ENCODE measurements at places on chromosomes 12 and 14.
A peak's percentile ranks its signal among the peaks of the same experiment; 100 is the strongest.

DNA sequence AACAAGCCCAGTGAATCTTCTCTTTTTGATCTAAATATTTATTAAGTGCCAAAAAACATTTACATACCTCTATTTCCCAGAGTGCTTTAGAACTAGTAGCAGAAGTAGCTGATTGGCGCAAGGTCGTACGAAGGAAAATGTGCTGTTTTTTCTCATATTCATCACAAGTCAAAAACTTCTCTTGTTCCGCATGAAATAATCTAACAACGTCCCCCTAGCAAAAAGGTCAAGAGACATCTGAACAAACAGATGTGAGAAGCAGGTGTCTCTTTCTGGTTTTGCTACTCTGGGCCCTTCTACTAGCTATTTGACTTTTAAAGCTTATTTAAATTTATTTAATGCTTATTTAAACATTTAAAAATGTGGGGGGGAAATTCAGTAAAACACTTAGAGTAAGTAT is 117.8 kb downstream of the ITPR2 start:
- no peak for DNase-seq

DNA sequence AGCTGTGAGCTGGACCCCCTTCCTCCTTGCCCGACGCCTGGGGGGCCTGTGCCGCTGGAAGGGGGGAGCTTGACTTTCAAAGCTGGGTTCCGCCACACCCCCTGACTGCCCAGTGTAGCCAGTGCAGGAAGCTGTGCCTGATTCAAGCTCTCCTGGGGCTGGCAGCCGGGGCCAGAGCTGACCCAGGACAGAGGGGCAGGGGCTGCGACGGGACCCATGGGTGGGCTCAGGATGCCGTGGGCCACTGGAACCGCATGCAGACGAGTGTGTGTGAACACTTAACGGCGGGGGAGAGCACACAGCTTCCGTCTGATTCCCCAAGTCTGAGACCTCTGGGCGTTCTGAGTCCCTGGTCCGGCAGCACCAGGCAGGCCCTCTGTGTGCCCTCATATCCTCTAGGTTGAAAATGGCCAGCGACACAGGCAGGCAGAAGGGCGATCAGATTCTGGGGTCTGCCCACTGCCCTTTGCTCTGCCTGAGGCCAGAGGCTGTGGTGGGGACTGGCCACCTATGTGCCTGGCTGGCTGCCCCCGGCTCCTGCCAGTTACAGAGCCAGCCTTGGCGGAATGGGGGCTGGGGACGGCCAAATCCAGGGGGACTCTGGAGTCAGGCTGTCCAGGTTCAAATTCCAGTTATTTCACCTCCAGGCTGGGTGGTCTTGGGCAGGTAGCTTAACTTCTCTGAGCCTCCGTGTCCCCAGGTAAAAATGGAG is 54.0 kb downstream of the CYP46A1 start:
- DNase-seq = no peak

- no peak for DNase-seq
Measured at GRCh38 chr14:53888535-53889386, 67.9 kb downstream of the BMP4 start.

DNA sequence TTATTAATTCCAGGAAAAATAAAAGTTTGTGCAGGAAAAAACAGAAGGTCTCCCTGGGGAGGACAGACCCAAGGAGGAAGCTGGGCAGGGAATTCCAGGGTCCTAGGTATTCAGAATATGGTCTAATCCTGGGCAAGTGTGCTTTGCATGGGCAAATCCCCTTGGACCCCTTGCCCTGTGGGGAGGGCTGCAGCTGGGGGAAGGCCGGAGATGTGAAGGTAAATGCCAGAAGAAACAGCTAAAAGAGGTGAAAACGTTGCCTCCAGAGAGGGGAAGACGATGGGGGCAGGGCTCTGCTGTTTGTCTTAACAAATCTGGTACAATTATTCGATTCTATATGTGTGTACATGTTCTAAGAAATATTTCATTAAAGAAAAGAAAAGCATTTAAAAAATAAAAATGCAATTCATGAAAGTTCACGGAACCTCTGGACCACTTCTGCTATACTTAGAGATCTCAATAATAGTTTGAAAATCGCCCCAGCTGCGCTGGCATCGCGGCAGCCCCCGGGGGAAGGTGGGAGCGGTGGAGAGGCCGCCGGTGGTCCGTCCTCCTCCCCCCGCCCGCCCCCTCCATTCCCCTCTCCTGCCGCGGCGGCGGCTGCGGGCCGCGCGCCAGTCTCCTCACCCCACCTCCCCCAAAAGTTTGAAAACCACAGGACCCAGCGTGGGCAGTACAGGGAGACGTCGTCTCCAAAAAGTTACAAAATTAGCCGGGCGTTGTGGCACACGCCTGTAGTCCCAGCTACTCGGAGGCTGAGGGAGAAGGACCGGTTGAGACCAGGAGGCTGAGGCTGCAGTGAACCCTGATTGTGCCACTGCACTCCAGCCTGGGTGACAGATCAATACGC is 1.5 kb upstream of the PRPF40B start:
- no peak for DNase-seq

GRCh38 chr14:68449561-68450181 is 343.2 kb downstream of the ZFP36L1 start:
- DNase-seq = no peak

DNA sequence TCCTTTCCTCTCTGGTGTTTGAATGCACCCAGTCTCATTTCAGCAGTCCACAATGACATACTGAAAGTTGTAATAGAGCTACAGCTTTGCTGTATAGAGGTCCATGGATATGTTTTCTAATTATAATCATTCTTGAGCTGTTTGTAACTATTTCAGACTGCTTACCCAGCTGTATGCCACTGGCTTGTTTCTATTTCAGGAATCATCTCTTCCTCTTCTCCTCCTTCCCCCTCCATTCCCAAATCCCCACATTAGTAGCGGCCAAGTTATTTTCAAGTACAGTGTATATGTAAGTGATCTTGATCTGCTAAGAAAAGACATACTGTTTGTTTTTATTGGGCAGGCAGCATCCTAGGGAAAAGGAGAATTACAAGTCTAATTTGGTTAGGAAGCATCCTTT is 775.0 kb downstream of the DIO2 start:
- DNase-seq = no peak

GRCh38 chr12:59268295-59268809 is 327.5 kb upstream of the SLC16A7 start:
- no peak for DNase-seq

DNA sequence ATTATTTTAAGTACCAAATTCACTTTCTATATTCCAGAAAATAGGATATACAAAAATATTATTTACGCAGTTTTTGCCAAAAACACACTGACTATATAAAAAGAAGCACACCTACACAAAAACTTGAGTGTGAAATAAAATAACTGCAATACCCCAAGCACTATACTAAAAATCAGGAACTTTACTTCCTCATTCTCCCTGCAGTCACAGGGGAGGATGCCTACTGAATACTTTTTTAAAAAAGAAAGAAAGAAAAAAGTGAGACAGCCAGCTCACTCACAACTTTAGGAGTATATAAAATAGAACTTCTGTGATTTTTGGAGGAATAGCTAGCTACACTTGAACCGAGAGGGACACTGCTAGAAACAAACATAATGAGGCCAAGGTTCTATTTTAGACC is 12.2 kb downstream of the RPS6KA5 start:
- DNase-seq = no peak

- peak; percentile 45 for DNase-seq
Measured at GRCh38 chr14:102390064-102390855, 27.5 kb downstream of the TECPR2 start.

DNA sequence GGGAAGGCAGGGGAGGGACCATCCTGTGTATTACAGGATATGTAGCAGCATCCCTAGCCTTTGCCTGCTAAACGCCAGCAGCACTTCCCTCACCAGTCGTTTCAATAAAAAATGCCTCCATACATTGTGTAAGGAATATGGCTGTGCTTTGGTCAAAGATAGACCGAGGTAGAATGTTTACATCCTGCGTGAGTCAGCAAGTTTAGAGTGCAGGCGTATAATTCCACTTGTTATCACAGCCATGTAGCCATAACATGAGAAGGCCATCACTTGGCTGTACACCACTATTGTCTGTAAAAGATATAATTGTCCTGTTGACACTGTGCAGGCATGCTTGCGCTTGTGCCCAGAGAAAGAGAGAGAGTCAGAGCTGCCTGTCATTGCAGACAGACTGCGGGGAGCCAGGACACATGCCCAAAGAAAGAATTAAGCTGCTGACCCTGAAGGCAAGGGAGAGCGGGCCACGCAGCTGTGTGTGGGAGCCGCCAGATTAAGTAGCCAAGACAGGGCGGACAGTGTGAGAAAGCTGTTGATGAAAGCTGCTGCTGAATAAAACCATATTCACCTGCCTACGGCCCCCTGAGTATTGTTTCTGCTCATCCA is 68.4 kb downstream of the CRACR2A start:
- DNase-seq = no peak

DNA sequence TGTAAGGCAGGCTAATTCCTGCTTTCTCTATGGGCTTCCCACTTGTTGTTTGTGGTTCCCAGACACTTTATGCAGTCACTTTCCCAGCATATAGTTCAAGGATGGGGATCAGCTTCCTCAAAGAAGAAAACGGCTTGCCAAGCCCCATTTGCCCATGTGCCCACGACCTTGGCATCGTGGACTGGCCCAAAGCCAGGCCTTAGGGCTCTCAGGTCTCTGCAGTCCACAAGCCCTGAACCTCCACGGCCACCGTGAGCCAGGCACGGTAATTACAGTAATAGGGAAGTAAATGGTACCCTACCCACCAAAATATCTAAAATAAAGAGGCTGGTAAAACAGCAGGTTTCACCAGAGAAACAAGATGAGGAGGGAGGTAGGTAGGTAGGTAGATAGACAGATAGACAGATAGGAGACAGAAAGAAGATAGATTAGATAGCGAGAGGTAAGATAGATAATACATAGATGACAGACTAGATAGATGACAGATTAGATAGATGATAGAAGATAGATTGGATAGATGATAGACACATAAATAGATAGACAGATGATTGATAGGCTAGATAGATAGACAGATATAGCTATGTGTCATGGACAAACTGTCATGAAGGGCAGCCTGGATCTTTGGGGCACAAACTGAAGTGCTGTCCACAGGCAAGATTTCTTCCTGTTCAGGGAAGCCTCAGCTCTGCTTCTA is 163.1 kb downstream of the SLC15A4 start:
- no peak for DNase-seq

- DNase-seq = peak; percentile 93
Measured at GRCh38 chr14:52918486-52918885, 32.4 kb downstream of the FERMT2 start.

- DNase-seq = peak; percentile 63
Measured at GRCh38 chr12:119176267-119177055, 2.3 kb upstream of the HSPB8 start.

DNA sequence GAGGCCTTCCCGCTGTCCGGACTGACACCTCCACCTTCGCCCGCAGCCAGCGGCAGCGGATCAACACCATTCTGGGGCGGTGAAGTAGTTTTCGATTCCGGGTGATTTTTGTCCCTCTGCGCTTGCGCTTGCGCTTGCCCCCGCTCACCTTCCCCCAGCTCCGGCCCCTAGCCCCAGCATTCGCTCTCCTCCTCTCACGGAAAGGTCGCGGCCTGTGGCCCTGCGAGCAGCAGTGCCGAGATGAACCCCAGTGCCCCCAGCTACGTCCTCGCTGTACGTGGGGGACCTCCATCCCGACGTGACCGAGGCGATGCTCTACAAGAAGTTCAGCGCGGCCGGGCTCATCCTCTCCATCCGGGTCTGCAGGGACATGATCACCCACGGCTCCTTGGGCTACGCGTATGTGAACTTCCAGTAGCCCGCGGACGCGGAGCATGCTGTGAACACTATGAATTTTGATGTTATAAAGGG is 22.7 kb upstream of the SRGAP1 start:
- DNase-seq = peak; percentile 59

- no peak for DNase-seq
Measured at GRCh38 chr14:104984056-104984894, 1.3 kb upstream of the CLBA1 start.

DNA sequence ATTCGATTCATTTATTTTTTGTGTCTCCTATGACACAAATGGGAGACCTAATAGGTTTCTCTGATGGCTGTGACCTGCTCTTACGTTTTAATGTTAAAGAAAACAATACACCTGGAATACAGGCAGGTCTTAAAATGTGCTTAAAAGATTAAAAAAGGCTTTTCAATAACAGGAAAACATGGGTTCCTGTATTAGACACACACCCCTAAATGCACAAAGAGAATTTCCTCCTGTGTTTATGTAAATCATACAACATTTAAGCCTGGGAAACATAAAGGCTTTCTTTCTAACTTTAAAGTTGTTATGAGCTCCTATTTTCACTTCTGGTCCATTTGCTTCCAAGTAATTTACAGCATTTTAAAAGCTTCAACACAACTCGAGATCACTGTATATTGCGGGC is 191.3 kb downstream of the STXBP6 start:
- DNase-seq = no peak

GRCh38 chr12:46318037-46318436 is 49.2 kb upstream of the SLC38A1 start:
- DNase-seq = no peak

- DNase-seq = peak; percentile 85
Measured at GRCh38 chr12:4648501-4649357, at the start of the genes AKAP3 and NDUFA9. Gene AKAP3, minus strand, starts transcription at chr12:4649051. Its CDS starts 10,855 bp downstream, at chr12:4638196. Gene NDUFA9, plus strand, starts transcription at chr12:4649114. Its CDS starts 13 bp downstream, at chr12:4649127.

- no peak for DNase-seq
Measured at GRCh38 chr14:31026077-31026449, at the start of gene STRN3. Gene STRN3, minus strand, starts transcription at chr14:31026379. Its CDS starts 194 bp downstream, at chr14:31026185.

DNA sequence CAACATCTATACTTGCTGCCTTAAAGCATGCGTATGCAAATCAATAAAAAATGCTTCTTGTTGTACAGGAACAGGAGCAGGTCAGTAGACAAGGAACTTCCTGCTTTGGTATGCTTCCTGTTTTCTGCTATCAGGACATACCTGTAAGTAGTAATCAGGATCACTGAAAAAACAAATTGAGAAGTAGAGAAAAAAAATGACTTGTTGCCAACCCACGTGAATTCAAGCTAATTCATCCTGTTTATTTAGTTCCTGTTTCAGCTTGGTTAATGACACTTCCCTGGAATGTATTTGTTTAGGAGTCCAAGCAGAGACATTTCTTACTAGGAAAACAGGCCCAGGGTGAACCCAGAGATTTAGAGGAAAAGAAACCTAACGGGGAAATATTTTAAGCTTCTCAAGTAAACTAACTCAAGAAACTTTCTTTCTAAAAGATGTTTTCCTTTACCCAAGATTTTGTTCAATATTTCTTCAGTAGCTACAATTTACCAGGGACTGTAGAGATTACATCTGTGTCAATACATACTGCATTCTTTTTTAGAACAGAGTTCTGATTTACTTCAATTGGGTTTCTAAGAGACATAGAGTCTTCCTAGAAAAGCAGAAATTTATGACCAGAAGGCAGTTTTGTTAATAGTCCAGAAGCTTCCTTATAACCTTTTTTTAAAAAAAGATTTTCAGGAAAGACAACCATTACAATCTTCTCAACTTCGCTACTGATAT is 124.2 kb downstream of the PAWR start:
- no peak for DNase-seq

Data from ELR (cell line).